IgD-negative memory B cell (primary cell): ENCODE measurements at places on chromosomes 13 and 19. TPM values are rescaled to one million over a fixed set of nuclear protein-coding genes. Genes with fewer than 3 reads are reported as not detected.

PDCD2L gene
- polyA plus RNA-seq: 18.6 TPM

SIGLECL1 gene
- not detected for polyA plus RNA-seq

MIR17HG gene
- polyA plus RNA-seq: 0.16 TPM

NANOS3 gene
- polyA plus RNA-seq: not detected

DMAC2 gene
- 47.0 TPM for polyA plus RNA-seq

ZNF14 gene
- polyA plus RNA-seq: 7.2 TPM

KLK12 gene
- polyA plus RNA-seq: not detected

SPTBN4 gene
- polyA plus RNA-seq: not detected

TJP3 gene
- 4.9 TPM for polyA plus RNA-seq

FGF21 gene
- polyA plus RNA-seq: not detected

GPR12 gene
- polyA plus RNA-seq: not detected

CCDC61 gene
- polyA plus RNA-seq: 8.7 TPM

ALKBH6 gene
- 15.7 TPM for polyA plus RNA-seq

ZNF555 gene
- polyA plus RNA-seq: 6.3 TPM

FCER2 gene
- polyA plus RNA-seq: 197 TPM

ADM5 gene
- 0.65 TPM for polyA plus RNA-seq

LACC1 gene
- polyA plus RNA-seq: 2.0 TPM

CDADC1 gene
- polyA plus RNA-seq: 6.7 TPM

ZNF682 gene
- 3.7 TPM for polyA plus RNA-seq

LILRB4 gene
- 0.93 TPM for polyA plus RNA-seq

MBD3L2 gene
- not detected for polyA plus RNA-seq
